GM10248 (cell line): ENCODE measurements at places on chromosomes 3 and 15.

DNA sequence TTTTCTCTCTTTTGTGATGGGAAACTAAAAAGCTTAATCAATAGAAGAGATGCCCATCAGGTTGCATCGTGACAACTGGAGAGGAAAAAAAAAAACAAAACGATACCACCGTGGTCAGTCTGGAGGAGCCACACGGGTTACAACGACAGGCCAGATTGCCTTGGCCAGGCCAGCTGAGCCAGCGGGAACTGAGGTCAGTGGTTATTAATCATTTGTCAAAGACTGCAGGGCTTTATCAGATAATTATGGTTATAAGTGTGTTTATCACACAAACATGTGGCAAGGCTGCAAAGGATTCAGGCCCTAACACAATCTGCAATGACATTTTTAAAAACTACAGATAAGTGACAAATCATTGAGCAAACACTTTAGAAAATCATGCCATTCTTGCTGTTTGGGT, 135.0 kb upstream of the FAM3D start:
- no peak for DNase-seq

DNA sequence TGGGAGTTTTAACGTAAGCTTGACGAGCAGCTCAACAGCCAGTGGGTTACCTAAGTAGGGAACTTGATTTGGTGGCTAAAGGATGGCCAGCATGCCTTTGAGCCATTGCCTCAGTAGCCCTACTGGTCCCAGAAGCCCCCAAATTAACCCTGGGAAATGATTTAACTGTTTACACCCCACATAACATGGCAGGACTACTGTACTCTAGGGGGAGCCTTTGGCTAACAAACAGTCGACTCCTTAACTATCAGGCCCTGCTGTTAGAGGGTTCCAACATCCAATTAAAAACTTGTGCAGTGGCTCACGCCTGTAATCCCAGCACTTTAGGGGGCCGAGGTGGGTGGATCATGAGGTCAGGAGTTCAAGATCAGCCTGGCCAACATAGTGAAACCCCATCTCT, 9.4 kb upstream of the SMCO1 start:
- DNase-seq = no peak

DNA sequence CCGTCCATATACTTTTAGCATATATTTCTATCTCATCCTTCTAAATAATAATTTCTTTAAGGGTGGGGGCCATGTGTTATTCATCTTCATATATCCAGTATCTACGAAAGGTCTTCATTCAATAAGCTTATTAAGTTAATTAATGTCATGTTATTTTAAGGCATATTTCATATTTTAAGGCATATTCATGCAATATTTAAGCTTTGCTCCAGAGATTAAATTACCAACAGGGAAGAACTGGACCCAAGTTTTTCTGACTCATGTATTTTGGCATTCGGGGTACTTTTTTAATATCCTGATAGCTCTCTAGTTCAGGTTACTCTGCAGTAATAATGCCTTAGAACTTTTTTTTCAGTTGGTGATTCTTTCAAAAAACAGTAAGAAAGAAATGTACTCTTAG, 27.4 kb downstream of the PHC3 start:
- no peak for DNase-seq

- DNase-seq = no peak
Measured at GRCh38 chr3:69121950-69122349, 445 bp downstream of the LMOD3 start.

DNA sequence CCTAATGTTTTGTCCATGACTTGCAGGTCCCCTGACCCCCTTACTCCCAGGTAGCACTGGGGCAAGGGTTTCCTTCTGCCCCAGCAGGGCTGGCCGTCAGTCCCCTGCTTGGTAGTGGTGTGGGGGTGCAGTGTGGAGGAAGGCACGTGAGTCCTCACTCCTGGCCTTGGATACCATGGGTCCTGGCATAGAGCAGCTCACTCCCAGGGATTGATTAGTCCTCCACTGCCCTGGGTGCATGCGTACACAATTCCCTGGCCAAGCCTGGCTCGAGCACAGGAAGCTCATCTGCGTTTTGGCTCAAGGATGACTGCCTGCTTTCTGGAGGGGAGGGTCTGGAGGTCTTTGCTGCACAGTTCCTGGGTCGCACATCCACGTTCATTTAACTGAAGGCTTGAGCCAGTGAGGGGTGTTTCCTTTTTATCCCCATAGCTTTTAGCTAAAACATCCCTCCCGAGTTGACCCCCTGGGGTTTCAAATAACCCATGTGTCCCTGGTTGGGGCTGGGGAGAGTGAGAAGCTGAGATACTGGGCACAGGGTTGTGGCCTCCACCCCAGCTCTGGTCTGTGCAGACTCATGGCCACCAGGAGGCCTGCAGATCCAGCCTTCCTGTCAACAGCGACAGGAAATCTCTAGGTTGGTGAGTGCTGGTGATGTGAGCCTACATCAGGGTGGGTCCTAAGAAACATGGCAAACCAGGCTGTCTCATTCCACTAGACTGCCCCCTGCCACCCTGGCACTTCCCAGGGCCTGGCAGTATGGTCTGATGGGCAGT, 11.5 kb downstream of the HEMK1 start:
- DNase-seq = no peak

DNA sequence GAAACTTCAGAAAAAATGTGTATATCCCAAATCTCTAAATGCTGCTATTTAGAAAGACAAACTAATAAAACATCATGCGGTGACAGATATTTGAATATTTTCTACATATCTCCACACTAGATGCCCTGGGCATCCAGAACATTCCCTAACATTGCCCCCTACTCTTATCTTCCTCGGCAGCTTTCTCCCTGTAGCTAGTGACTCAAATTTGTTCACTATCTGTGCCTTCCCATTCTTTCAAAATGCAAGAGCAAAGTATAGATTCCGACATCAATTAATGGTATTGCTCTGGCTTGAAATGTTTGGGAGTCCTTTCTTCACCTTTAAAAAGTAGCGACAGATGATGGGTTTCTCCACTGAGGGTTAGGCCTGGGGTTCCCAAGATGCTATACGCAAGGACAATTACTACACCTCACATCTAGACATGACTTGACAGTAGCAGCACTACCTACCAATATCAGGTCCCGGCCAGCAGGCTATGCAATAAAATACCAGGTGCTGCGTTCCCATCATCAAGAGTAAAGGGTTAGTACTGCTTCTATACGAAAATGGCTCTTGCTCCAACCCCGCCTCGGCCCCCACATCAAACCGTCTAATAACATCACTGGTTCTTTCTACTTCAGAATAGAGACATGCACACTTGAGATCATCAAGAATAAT, 631 bp downstream of the UBR1 start:
- peak; percentile 19 for DNase-seq

GRCh38 chr3:55882006-55882405, 394.9 kb upstream of the WNT5A start:
- DNase-seq = no peak

- no peak for DNase-seq
Measured at GRCh38 chr3:189108067-189108466, 63.7 kb upstream of the TPRG1 start.

DNA sequence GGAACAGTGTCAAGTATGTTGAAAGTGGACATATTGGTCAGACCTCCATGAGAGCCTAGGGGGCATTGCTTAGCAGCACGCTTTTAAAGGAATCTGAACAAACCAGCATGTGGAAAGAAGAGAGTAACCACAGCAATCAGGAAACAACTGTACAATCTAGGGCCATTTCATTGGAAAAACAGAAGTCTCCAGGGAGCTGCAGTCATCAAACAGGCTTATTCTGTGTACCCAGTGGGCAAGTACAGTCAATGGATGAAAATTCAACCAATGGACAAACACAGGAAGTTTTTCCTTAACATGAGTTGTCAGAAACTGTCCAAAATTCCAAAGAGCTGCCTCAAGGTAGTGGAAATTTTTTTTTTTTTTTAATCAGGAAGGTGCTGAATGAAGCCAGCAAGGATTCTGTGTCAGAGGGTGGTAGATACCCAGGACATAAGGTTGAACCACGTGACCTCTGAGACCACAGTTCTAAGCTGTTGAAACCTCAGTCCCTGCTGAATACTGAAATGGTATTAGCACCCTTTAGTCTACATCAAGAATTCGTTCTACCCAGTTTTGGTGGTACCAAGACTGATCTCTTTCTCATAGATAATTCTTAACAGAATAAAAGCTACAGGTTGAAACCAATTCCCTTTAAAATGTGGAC, 4.4 kb upstream of the DLG1 start:
- no peak for DNase-seq

DNA sequence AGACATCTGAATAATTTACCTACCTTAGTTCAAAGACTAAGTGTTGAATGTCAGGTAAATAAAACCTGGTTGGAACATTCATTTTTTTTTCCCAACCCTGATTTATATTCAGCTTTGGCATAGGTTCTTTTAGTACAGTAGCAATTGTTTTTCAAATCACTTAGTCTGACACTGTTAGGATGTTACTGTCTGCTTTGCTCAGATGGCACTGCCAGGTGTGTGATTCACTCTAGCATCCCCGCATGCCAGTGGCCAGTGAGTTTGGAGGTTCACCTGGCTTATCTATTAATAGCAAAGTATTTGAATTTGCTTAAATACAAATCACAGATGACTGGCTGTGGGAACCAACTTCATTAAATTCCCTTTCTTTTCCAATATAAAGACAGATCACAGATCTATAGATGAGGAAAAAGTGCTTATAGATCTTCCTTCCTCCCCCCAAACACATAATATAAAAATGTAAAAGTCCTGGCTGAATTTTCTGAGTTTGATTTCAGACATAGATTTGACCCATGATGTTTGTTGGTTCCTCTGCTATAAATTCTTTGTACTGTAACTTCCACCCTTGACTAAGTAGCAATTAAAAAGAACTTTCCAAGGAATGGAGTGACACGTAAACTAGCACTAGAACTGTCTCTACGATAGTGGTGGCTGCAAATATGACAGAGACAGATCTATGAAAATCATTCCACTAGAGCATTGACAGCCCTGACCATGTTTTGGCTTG, 3.9 kb downstream of the THBS1 start:
- no peak for DNase-seq

DNA sequence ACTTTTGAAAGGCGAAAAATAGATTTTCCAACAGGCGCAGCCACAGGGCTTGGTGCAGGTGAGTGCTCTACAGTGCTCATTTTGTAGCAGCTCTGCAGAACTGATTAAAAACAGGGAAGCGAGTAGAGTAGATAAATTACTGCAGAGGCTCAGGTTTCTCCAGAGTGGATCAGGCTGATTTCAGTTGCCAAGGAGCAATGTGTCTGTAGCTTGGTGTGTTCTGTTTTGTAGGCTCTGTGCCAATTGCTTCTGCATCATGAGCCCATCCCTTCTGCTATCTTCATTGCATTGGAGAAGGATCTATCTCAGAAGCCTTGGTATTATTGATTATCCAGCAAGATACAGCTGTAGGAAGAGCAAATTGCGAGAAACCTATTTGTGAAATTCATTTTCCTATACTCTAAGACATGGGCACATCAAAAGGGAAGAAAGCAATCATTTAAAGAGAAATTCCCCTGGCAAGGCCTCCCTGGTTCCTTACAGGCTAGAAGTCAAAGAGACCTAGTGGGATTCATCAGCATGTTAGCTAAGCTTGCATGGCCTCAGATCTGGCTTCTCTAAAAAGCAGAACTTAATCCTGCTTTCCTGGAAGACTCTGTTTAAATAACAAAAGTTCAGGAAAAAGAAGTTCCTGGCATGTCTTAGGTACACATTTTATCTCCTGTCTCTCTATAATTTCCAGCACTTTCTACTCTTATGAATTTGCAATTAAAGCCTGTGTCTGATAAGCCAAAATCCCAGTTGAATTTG, 432.4 kb upstream of the ATP10A start:
- DNase-seq = no peak

- DNase-seq = peak; percentile 71
Measured at GRCh38 chr3:8767667-8768363, 1.6 kb downstream of the OXTR start.

DNA sequence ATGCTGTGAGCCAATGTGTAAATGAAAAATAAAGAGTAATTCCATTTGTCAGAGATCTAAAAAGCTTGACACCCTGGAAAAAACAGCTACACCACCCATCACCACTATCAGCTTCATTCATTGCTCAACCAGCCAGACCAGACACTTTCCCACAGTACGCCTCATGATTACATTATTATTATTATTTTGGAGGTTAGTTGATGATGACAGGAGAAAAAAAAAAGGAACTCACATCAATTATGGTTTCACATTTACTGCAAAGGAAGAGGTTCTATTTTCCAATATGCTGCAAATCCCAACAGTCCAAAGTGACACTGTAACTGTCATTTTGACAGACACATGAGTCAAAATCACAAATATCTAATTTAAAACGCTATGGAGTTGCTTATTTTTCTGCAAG, 134.7 kb upstream of the TSC22D2 start:
- DNase-seq = no peak

GRCh38 chr3:105538483-105538882, 171.8 kb downstream of the ALCAM start:
- DNase-seq = no peak

DNA sequence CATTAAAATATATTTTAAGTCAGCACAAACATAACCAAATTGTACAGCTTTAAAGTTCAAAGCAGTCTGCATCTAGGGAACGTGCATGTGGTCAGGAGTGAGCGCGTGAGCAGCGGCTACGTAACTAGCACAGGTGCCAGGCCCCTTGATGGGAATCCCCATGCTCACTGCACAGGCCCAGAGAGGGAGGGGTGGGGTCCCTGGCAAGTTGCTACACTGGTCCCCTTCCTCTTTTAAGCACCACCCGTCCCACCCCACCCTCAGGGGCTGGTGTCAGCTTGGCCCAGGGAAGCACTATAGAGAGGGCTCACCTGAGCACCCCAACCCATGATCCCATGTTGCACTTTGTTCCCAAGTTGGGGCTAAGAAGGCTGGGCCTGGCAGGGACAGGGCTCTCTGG, 835 bp upstream of the GMPPB start:
- DNase-seq = peak; percentile 57

DNA sequence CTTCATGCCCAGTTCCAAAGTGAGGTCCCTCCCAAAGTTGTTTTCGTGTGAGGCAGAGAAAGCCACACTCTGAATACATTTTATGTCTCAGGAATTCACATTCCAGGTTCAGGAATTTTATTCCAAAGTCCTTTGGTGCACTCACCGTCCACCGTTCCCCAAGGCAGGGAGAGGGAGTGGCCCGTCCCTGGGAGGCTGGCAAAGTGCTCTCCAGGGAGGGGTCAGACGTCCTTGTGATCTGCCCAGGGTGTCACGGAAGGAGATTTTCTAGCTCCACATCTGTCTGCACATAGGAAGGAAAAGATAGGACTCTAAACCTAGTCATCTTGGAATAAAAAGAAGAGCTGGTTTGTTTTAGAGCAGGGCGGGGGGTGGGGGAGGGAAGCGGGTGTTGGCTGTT, 47.9 kb downstream of the KLF13 start:
- no peak for DNase-seq

- no peak for DNase-seq
Measured at GRCh38 chr3:40108643-40109042, 200.9 kb upstream of the EIF1B start.

GRCh38 chr15:99148851-99149276, 44.0 kb downstream of the SYNM start:
- DNase-seq = no peak
